ENCODE measurements at places on chromosomes 1 and 21.

DNA sequence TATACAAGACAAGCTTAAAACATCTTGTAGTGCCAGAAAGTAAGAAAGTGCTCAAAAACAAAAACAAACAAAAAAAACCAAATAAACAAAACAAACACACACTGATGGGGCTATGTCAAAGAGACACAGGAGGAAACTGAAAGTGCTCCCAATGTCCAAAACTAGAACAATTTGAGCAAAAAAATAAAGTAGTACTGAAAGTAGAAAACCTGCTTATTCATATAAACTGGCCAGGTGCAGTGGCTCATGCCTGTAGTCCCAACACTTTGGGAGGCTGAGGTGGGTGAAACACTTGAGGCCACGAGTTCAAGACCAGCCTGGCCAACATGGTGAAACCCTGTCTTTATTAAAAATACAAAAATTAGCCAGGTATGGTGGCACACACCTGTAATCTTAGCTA, 129.9 kb downstream of the GLUL start:
- no peak for DNase-seq

DNA sequence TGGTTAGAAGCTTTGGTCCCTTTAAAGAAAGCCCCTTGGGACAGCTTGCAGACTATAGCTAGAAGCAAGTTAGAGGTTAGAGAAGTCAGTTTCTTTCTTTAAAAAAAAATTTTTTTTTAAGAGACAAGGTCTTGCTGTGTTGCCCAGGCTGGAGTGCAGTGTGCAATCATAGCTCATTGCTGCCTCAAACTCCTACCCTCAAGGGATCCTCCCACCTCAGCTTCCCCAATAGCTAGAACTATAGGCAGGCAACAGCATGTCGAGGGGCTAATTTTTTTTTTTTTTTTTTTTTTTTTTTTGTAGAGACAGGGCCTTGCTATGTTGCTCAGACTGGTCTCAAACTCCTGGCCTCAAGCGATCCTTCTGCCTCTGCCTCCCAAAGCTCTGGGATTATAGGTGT, 44.2 kb upstream of the ZNF326 start:
- DNase-seq: no peak

GRCh38 chr1:33007190-33008050, 29.3 kb downstream of the AK2 start:
- no peak for DNase-seq

GRCh38 chr1:212981025-212981495, 30.7 kb downstream of the VASH2 start:
- DNase-seq: no peak

- no peak for DNase-seq
Measured at GRCh38 chr1:223487887-223488259, 94.7 kb downstream of the CCDC185 start.

- no peak for DNase-seq
Measured at GRCh38 chr1:64922336-64922735, 44.0 kb downstream of the JAK1 start.

DNA sequence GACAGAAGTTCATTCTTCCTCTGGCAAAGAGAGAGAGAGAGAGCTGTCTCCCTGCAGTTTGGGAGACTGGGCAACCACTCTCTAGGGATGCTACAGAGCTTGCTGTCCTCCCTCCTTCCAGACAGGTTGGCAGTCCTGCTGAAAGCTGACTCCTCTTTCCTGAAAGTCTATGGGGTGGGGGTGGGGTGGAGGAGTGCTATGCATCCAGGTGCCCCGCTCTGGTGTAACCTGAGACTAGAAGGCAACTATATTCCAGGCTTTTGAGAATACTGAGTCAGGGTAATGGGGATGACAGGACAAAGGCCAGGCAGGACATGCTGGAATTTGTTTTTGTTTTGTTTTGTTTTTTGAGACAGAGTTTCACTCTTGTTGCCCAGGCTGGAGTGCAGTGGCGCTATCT, 55.4 kb downstream of the OPTC start:
- DNase-seq: no peak

- DNase-seq: peak; percentile 41
Measured at GRCh38 chr1:66285618-66286270, 248.2 kb upstream of the SGIP1 start.

- DNase-seq: no peak
Measured at GRCh38 chr1:224420106-224420505, 14.5 kb downstream of the WDR26 start.
